ENCODE measurements at places on chromosomes 2 and 18. TPM values are rescaled to one million over a fixed set of nuclear protein-coding genes. Genes with fewer than 3 reads are reported as not detected.

- no peak for DNase-seq
- H3K4me1 ChIP-seq, result no peaks in the 10 kb centered on the region
- no peaks in the 10 kb centered on the region for H3K27me3 ChIP-seq
- H3K27ac ChIP-seq, result no peak overlapping the region
- no peak overlapping the region for H3K4me3 ChIP-seq
- H3K36me3 ChIP-seq, result no peaks in the 10 kb centered on the region
Measured at GRCh38 chr18:55158570-55158969, 199.3 kb upstream of the CCDC68 start.

DNA sequence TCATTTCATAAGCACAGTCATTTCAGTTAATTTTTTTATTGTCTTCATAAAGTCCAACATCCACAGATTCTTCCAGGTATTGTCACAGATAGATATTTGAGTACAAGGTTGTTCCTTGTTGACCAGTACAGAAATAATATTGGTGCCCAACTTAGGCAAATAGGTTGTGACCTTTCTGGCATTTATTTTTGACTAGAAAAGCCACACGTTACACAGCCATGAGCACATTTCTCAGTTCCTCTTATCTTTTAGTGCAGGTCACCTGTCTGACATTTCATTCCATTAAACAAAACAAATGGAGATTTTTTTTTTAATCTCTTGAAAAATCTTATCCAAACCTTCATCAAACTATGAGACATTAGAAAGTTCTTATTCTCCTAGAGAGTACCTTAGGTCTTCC, 428.8 kb downstream of the ZNF521 start:
- H3K4me3 ChIP-seq, result no peak overlapping the region
- H3K4me1 ChIP-seq, result no peaks in the 10 kb centered on the region
- no peak for DNase-seq
- no peaks in the 10 kb centered on the region for H3K27me3 ChIP-seq

DNA sequence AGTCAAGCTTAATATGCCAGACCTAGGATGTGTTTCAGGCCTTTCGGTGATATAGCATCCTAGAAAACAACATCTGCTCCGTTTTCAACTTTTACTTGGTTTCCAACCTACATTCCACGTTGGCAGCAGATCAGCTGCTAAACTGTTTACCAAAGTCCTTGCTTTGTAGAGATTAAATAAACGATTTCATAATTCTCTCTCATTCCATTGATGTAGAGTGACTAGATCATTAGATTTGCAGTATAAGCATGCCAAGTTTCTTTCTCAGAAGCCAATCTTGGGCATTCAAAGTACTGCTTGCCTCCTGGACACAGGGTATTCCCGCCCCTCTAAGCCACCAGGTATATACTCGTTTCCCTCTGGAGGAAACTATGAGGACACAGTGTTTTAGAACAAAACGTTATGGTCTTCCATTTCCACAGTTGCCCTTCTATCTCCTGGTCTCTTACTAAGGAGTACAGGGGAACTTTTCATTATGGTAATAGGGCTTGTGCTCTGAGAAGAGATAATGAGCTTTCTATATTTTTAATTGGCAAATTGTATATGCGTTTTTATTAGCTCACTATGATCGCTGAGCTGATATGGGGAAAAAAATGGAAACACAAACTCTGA, 10.5 kb upstream of the INSIG2 start:
- no peak overlapping the region for H3K4me3 ChIP-seq
- no peaks in the 10 kb centered on the region for H3K36me3 ChIP-seq
- H3K27me3 ChIP-seq, result no peaks in the 10 kb centered on the region
- no peak overlapping the region for H3K27ac ChIP-seq

GRCh38 chr18:54086046-54086802, 138.2 kb downstream of the MBD2 start:
- no peak overlapping the region for H3K4me3 ChIP-seq
- peaks cover 3% of the 10 kb centered on the region for H3K4me1 ChIP-seq
- H3K27me3 ChIP-seq, result no peaks in the 10 kb centered on the region
- H3K36me3 ChIP-seq, result no peaks in the 10 kb centered on the region
- H3K27ac ChIP-seq, result no peak overlapping the region
- no peak for DNase-seq

DNA sequence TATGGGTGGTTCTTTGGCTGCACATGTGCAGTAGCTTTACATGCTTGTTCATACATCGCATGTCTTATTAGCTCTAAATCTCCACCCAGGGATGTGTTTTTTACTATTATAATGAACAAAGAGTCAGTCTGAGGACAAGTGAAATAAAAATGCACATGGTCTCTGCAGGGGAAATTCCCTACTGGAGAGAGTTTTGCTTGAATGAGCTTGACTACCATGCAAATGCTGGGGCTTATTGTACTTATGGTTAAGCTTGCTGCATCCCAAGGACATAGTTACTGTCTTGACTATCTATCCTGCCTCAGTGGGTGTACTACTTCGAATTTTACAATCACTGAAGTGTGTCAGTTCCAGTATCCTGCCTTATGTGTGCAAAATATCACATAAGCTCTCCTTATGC, 362.7 kb downstream of the TDRD15 start:
- no peaks in the 10 kb centered on the region for H3K36me3 ChIP-seq
- DNase-seq, result no peak
- no peaks in the 10 kb centered on the region for H3K4me1 ChIP-seq
- no peak overlapping the region for H3K27ac ChIP-seq
- no peak overlapping the region for H3K4me3 ChIP-seq

- no peak overlapping the region for H3K4me3 ChIP-seq
- H3K27ac ChIP-seq, result no peak overlapping the region
- no peaks in the 10 kb centered on the region for H3K36me3 ChIP-seq
Measured at GRCh38 chr2:236973343-236973980, 112.2 kb upstream of the COPS8 start.

DNA sequence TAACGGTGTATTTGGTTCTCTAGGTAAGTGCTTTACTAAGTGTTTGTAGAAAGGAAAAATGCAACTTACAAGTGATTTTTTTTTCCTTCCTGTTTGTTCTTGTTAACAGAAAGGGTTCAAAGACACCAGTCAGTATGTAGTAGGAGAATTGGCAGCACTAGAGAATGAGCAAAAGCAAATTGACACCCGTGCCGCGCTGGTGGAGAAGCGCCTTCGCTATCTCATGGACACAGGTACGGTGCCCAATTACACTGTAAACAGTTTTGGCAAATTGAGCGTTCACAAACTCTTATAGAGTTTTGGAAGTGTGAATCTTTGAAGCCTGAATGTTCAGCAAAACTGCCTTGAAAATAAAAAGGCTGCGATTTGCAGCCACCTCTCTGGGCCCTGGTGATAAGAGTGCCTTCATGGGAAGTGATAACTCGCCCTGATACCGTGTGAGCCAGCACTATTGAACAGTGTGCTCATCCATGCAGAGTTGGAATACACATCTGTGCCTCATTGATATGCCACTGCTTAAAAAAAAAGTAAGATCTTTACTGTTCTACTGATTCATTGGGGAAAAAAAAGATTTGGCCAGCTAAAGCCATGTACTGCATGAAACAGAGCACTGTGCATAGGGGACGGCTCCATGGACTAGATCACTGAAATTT, 54.0 kb upstream of the OTX1 start:
- peaks cover 10% of the 10 kb centered on the region for H3K36me3 ChIP-seq
- no peak overlapping the region for H3K27ac ChIP-seq
- H3K4me3 ChIP-seq, result no peak overlapping the region
- no peaks in the 10 kb centered on the region for H3K4me1 ChIP-seq

DNA sequence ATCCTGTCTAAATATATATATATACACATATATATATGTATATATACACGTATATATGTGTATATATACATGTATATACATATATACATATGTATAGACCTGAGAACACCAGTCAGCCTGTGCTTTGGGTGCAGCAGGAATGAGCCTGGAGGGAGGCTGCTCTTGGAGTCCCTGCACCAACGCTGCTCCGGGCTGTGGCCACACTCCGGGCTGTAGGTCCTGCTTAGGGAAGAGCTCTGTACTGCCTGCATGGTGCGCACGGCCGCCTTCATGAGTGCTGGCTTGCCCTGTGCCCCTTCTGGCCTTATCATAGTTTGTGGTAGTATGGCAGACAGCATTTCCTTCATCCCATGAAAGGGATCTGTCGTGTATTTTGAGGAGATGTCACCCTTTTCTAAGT, 360.9 kb downstream of the TDRD15 start:
- H3K27me3 ChIP-seq, result no peaks in the 10 kb centered on the region
- no peaks in the 10 kb centered on the region for H3K4me1 ChIP-seq
- H3K36me3 ChIP-seq, result no peaks in the 10 kb centered on the region
- no peak for DNase-seq
- no peak overlapping the region for H3K4me3 ChIP-seq

- H3K4me1 ChIP-seq, result peaks cover 2% of the 10 kb centered on the region
- DNase-seq, result no peak
- peaks cover 21% of the 10 kb centered on the region for H3K36me3 ChIP-seq
- no peak overlapping the region for H3K4me3 ChIP-seq
Measured at GRCh38 chr2:231449503-231450054, 14.7 kb downstream of the NCL start.

GRCh38 chr2:72130659-72131360, 16.9 kb downstream of the CYP26B1 start:
- H3K36me3 ChIP-seq, result no peaks in the 10 kb centered on the region
- no peak overlapping the region for H3K27ac ChIP-seq
- peaks cover 9% of the 10 kb centered on the region for H3K4me1 ChIP-seq
- H3K27me3 ChIP-seq, result no peaks in the 10 kb centered on the region

DNA sequence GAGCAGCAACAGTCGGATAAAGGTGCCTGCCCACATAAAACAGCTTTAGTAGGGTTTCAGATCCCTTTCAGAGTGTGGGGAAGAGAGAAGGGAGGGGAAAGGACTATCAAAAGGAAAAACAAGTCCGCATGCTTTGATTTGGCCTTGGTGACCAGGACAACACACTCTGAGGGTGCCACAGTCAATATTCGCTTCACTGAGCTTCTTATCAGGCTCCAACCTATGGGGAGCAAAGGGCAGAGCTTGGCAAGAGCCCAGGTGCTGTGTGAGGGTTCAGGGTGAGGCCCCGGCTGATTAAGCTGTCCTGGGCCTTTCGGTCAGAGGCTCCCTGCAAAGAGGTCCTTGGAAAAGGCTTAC, 237.4 kb upstream of the SMAD2 start:
- H3K27ac ChIP-seq, result no peak overlapping the region
- no peak for DNase-seq
- no peaks in the 10 kb centered on the region for H3K4me1 ChIP-seq
- no peak overlapping the region for H3K4me3 ChIP-seq

DNA sequence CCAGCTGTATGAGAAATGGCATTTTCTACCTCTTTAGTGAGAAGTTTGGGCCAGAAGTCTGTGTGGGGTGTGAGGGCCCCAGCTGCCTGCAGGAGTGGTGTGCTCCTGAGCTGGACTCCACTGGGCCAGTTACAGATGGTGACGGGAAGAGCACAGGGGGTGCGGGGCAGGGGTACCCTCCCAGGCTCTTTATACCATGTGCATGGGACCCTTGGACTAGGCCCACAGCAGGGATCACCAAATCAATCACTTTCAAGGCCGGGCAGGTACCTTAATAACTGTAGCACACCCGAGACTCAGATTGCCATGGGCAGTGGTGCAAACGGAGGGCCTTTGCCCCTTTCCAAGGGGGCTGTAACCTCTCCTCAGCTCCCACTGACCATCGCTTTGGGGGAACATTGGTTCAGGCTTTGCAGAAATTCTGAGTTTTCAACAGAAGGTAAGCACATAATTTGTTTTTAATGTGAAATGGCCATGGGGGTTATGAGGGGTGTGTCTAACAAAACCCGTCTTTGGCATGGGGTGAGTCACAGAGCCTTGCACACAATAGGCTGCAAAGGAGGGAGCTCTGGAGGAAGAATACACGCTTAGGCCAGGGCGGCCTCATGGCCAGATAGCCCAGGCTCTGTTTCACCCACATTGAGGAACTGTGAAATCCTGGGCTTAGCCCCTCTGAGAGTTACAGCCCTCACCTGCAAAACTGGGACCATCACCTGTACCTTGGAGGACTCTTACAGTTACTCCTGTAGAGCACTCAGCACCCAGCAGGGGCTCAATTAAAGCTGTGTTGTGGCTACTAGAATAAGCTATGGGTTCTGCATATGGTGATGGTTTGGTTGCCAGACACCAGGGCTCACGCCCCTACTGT, 141.0 kb upstream of the BCL2L11 start:
- no peak overlapping the region for H3K4me3 ChIP-seq
- no peak for DNase-seq
- no peak overlapping the region for H3K27ac ChIP-seq
- H3K36me3 ChIP-seq, result no peaks in the 10 kb centered on the region

DNA sequence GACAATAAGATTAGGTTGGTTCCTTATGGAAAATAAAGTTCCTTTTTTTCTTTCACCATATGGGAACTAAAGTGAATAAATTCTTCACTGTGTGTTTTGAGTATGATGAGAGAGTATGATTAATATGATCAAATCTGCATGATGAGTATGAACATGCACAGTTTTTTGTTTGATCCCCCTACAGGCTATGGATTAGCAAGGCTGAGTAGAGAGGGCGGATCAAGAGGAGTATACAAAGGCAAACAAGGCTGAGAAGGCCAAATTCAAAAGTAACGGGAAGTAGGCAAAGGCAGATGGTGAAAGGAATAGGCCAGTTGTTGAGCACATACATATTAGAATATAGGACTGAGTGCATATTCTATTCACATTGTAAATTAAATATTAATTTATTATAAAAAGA, 508.2 kb downstream of the LRRTM4 start:
- no peak overlapping the region for H3K27ac ChIP-seq
- H3K4me3 ChIP-seq, result no peak overlapping the region
- H3K36me3 ChIP-seq, result no peaks in the 10 kb centered on the region

DNA sequence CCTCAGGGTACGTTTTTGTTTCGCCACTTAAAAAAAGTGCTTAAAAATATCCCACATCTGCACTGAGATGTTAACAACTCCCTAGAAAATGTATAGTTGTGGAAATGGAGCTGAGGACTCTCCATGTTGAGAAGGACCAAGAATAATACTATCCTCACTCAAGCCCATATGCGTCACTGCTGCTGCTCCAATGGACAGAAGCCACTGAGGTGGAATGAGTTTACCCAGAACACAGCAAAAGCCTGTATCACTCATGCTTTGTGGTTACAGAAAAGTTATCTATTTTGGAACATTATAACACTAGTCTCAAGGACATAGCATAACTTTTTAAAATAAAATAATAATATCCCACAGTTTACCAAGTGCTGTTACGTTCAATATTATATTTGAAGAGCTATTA, 31.9 kb downstream of the DSC3 start:
- H3K27ac ChIP-seq, result no peak overlapping the region
- H3K4me3 ChIP-seq, result no peak overlapping the region
- no peaks in the 10 kb centered on the region for H3K36me3 ChIP-seq

- DNase-seq, result no peak
- H3K4me1 ChIP-seq, result peaks cover 2% of the 10 kb centered on the region
- peaks cover 10% of the 10 kb centered on the region for H3K27me3 ChIP-seq
- no peaks in the 10 kb centered on the region for H3K36me3 ChIP-seq
Measured at GRCh38 chr18:506264-506663, 5.8 kb upstream of the COLEC12 start.

GRCh38 chr18:8221452-8221851, 387.8 kb upstream of the RAB12 start:
- no peaks in the 10 kb centered on the region for H3K27me3 ChIP-seq
- no peak overlapping the region for H3K27ac ChIP-seq
- H3K36me3 ChIP-seq, result no peaks in the 10 kb centered on the region
- no peak overlapping the region for H3K4me3 ChIP-seq
- peaks cover 23% of the 10 kb centered on the region for H3K4me1 ChIP-seq
- DNase-seq, result no peak

- no peaks in the 10 kb centered on the region for H3K36me3 ChIP-seq
- H3K4me1 ChIP-seq, result peaks cover 12% of the 10 kb centered on the region
- DNase-seq, result no peak
- peaks cover 23% of the 10 kb centered on the region for H3K27me3 ChIP-seq
Measured at GRCh38 chr2:10912076-10912731, 470 bp downstream of the KCNF1 start.

Gene SUMO1
- total RNA-seq, result 232 TPM

Gene VAMP5
- 4.7 TPM for total RNA-seq

Gene CABYR
- total RNA-seq, result 20.1 TPM

Gene CTAGE1
- not detected for total RNA-seq

Gene DNPEP
- total RNA-seq, result 64.2 TPM

Gene ERFE
- 2.5 TPM for total RNA-seq

Gene FLACC1
- 0.80 TPM for total RNA-seq

Data from H1 (cell line).